GM20000 (cell line): ENCODE measurements at places on chromosomes 3 and 15.

DNA sequence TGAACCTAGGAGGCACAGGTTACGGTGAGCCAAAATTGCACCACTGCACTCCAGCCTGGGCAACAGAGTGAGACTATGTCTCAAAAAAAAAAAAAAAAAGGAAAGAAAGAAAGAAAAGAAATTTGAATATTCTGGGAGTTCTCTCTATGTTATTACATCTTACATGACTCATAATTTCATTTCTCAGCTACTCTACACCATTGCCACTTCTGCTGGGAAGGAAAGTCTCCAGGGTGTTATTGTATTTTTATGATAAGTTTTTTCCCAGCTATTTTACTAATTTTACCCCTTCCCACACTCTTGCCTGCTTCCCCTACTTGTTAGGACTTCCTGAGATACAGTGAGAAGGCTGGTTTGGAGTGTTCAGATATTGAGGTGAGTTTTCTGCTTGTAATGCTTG lies 69.7 kb upstream of the UMPS start:
- DNase-seq = no peak

GRCh38 chr3:62873761-62874710 lies 1.2 kb downstream of the CADPS start:
- DNase-seq = peak; percentile 32

DNA sequence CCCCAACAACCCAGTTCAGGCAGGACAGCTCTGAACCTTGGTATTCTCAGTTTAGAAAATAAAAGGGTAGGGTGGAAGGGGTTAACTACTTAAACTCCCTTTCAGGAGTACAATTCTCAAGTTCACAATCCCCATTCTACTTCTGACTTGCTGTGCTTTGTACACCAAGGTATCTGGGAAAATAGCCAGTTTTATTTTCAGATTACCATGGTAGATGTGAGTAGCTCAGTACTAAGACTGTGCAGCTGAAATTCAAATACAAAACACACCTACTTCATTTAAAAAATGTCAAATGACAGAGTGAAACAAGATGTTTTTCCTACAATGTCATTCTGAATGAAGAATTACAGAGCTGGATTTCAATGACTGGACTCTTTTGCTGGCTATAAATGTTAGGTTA lies 27.4 kb downstream of the SLC7A14 start:
- DNase-seq = no peak

GRCh38 chr15:85793641-85794597 lies 806 bp downstream of the KLHL25 start:
- peak; percentile 52 for DNase-seq

GRCh38 chr3:169660709-169661360 lies 2.7 kb downstream of the MECOM start:
- peak; percentile 61 for DNase-seq
